ENCODE measurements at places on chromosomes 6 and 20. TPM values are rescaled to one million over a fixed set of nuclear protein-coding genes. Genes with fewer than 3 reads are reported as not detected.

VSX1 gene
- not detected for total RNA-seq

TCF15 gene
- not detected for total RNA-seq

CASS4 gene
- not detected for total RNA-seq

PET117 gene
- 11.9 TPM for total RNA-seq

ADGB gene
- not detected for total RNA-seq

DDX43 gene
- total RNA-seq, result not detected

IER3 gene
- total RNA-seq, result 154 TPM

TMEM217 gene
- 4.6 TPM for total RNA-seq

TMEM74B gene
- total RNA-seq, result not detected

FERMT1 gene
- total RNA-seq, result 25.5 TPM

PBOV1 gene
- not detected for total RNA-seq

KIF25 gene
- total RNA-seq, result not detected

SNRNP48 gene
- 10.2 TPM for total RNA-seq

KCNK17 gene
- not detected for total RNA-seq

- DNase-seq, result peak; percentile 92
Observed at GRCh38 chr20:49562311-49563014, 5.5 kb downstream of the PTGIS start.

DNA sequence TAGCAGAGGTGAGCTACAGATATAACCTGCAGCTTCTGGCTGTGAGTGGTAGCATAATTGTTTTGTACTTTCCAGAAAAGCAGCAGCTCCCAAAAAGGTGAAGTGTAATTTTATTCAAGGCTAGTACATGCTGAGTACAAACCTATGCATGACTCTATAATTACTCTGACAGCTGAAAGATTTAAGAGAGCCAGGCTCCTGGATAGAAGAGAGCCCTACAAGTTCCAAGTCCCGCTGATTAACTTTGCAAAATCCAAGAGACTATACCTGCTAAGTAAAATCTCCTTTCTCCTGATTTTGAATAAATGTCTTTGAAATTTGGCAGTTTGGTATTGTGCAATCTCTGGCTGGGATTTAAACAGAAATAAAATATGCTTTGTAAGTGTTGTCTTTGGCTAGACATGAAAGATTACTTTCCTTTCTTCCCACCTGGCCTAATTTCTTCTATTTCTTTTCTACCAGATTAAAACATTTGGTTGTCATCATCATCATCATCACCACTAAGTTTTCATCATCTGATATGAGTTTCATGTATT is 79.5 kb downstream of the CTNNBL1 start:
- DNase-seq, result no peak

DNA sequence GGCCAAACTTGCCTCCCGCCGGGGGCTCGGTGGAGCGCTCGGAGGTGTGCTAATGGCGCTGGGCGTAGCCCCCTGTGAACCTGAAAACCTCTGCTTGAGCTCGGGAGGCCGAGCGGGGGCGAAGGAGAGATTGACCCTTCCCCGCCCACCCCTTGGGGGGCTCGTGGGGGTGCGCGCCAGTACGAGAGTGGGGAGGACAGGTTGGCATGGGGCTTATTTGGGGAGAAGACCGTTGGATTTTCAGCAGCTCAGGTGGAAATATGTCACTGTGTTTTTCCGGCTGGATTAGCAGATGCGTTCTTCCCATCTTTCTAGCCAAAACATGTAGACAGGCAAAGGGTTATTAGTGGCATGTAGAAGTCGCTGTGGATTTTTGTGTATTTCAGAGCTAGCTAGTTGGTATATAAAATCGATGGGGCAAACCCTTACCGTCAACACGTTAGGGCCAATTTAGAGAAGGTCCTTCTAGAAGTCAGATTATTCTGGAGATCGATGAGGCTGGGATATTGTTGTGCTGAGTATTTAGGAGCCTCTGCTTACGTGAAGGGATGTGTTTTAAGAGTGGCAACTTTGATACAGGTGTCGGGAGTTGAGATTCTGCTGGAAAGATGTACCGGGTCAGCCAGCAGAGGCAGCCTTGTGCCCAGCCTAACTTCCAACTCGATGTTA is 525 bp downstream of the NCOA7 start:
- peak; percentile 64 for DNase-seq

DNA sequence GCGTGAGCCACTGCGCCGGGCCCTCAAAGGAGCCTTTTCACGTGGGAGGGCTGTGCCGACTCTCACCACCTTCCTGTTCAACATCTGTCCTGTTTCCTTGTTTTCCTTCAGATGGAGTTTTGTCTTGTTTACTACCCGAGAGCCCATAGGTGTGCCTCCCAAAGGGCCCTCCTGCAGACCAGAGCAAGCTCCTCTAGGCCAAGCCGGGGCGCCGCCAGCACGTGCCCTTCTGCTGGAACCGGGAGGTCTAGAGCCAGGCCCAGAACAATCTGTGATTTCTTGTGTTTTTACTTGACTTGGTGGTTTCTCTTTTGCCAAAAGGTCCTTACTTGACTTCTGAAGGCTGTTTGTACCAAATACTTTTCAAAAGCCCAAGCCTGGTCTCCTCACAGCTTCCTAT is 8.0 kb upstream of the DNAJC5 start:
- no peak for DNase-seq

DNA sequence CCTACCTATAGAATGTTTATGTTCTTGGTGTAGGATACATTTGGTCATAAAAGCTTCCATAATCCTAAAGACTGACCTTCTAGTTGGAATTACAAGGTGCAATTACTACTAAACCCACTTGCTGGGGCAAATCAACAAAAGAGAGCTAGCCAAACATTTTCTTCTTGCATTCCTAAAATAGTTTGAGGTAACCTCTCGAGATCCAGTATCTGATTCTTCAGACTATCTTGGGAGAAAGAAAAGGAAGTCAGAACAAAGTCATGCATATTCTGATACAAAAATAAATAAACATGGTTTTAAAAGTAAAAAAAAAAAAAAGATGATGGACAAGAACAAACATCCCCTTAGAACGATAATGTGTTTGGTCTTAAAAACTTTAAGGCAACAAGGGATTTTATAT is 294.2 kb upstream of the RSPO3 start:
- no peak for DNase-seq

GRCh38 chr6:17281497-17282481 is 628 bp downstream of the RBM24 start:
- DNase-seq, result no peak

- DNase-seq, result peak; percentile 59
Observed at GRCh38 chr20:46022411-46023147, 6.4 kb upstream of the SLC12A5 start.

DNA sequence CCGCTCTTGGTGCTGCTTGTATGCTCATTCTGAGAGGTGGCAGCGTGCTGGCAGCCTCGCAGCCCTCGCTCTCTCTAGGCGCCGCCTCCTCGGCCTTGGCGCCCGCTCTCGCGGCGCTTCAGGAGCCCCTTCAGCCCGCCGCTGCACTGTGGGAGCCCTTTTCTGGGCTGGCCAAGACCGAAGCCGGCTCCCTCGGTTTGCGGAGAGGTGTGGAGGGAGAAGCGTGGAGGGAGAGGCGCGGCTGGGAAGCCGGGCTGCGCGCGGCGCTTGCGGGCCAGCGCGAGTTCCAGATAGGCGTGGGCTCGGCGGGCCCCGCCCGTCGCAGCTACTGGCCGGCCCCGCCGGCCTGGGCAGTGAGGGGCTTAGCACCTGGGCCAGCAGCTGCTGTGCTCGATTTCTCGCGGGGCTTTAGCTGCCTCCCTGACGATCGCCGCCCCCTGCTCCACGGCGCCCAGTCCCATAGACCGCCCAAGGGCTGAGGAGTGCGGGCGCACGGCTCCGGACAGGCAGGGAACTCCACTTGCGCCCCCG is 19.5 kb upstream of the FAM8A1 start:
- no peak for DNase-seq

DNA sequence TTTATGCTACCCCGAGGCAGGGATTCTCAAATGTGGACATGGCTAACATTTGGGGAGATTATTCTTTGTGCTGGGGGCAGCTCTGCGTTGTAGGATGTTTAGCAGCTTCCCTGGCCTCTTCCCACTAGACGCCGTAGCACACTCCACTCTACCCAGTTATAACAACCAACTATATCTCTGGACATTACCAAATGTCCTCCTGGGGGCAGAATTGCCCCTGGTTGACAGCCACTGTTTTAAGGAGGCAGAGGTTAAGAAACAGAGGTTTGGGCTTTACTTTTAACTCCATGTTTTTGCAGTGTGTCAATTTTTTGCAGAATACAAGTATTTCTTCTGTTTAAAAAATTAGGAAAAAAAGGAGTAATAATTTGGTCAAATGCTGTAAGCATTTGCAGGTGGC is 56.2 kb upstream of the BMP6 start:
- peak; percentile 13 for DNase-seq

DNA sequence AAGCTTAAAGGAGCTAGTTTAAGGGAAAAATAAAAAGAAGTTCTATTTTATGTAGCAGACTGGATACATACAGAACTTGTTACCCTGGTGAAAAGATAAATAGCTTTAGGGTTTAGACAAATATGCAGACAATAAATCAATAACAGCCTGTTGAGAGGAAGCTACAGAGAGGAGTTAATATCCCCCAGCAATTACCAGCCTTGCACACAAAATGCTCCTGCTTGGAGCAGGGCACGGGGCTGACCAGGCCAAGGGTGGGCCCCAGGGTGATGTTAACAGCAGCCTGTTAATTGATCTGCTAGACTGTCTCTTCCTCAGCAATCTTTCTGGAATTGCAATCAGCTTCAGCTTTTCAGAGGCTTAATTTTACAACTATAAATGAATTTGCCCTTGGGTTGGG is 125.1 kb upstream of the SOX4 start:
- DNase-seq, result no peak

GRCh38 chr20:47224300-47224791 is 132.2 kb downstream of the ZMYND8 start:
- DNase-seq, result no peak

- DNase-seq, result no peak
Observed at GRCh38 chr6:50077385-50077784, 27.7 kb upstream of the DEFB112 start.

- DNase-seq, result no peak
Observed at GRCh38 chr20:29079769-29080690, 2177.4 kb upstream of the DEFB115 start.

- DNase-seq, result no peak
Observed at GRCh38 chr6:99393366-99393697, 663 bp downstream of the COQ3 start.

DNA sequence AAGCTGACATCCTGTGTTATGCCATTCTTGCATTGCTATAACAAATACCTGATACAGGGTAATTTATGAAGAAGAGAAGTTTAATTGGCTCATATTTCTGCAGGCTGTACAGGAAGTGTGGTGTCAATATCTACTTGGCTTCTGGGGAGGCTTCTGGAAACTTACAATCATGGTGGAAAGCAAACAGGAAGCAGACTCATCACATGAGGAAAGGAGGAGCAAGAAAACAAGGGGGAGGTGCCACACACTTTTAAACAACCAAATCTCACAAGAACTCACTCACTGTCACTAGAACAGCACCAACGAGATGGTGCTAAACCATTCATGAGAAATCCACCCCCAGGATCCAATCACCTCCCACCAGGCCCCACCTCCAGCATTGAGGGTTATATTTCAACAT is 143.1 kb upstream of the GGTLC1 start:
- no peak for DNase-seq

GRCh38 chr6:4057036-4057435 is 21.9 kb downstream of the FAM217A start:
- no peak for DNase-seq

DNA sequence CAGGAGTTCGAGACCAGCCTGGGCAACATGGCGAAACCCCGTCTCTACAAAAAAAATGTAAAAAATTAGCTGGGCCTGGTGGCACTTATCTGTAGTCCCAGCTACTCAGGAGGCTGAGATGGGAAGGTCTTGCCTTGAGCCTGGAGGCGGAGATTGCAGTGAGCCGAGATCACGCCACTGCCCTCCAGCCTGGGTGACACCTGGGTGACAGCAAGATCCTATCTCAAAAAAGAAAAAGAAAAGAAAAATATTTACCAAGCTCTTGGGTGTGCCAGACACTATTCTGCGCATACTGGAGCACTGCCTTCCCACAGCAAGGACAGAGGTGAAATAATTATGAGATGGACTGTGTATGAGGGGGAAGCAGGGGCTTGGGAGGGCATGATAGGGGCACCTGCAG is 19.6 kb downstream of the POFUT1 start:
- no peak for DNase-seq

- DNase-seq, result no peak
Observed at GRCh38 chr6:170388113-170388512, 81.6 kb downstream of the FAM120B start.

- DNase-seq, result no peak
Observed at GRCh38 chr6:139161817-139162284, 27.0 kb downstream of the HECA start.

GRCh38 chr6:163348789-163349680 is 65.5 kb upstream of the QKI start:
- DNase-seq, result no peak

DNA sequence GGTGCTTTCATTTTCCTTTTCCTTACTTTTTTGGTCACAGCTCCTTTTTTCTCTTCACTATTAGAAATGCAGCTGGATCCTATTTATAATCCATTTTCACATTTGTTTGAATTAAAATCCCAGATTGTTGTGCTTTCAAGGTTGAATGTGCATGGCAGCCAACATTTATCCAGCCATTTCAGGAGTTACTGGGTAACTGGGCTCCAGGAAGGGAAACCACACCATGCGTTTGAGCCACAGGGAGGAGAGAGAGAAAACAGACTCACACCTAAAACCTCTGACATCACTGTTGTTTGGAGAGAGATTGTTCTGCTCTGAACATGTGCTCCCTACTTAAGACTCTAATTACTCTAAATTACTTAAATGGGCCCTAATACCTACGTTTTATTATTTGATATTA is 173.4 kb downstream of the BMP2 start:
- no peak for DNase-seq

GRCh38 chr6:12367412-12367811 is 77.3 kb downstream of the EDN1 start:
- no peak for DNase-seq

DNA sequence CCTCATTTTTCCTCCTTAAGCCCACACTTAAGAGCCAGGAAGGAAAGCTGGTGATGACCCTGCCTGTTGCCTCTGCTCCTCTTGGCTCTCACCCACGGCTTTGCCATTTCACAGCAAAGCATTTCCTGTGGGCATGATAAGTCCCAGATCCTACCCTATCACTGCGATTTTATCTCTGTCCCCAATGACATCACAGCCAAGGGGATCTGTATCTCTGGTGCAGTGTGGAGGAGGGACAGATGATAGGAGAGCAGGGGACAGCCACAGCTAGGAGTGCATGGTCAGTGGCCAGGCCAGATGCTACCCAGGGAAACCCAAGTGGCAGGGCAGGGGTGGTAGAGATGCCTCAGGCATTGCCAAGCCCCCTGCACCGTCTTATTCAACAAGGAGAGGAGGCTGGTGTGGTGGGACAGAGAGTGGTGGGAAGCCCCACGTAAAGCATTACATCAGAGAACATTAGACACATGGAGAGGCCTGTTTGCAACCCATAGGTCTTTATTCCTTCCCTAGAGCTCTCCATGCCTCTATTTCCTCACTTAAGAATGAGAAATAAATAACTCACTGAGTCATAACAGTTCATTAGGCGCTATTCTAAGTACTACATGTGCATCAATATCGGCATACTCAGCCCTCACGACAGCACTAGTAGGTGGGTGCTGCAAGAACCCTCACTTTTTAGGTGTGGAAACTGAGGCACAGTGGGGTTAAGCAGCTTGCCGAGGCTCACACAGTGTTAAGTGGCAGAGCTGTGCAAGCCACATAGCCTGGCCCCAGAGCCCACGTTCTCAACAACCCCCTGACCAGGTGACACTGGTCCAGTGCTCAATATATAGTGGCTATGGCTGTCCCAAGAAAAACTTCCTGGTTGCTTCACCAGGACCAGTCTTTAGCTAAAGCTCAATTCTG is 4.6 kb downstream of the TFEB start:
- no peak for DNase-seq

- no peak for DNase-seq
Observed at GRCh38 chr6:33439956-33440648, 14.3 kb upstream of the ZBTB9 start.
